ENCODE measurements at places on chromosomes 3 and 15. TPM values are rescaled to one million over a fixed set of nuclear protein-coding genes. Genes with fewer than 3 reads are reported as not detected.

USP13 gene
- 0.81 TPM for polyA plus RNA-seq

- no peaks in the 10 kb centered on the region for H3K36me3 ChIP-seq
- DNase-seq = no peak
- no peak overlapping the region for H3K4me3 ChIP-seq
- H3K4me1 ChIP-seq = no peaks in the 10 kb centered on the region
- no peak overlapping the region for H3K27ac ChIP-seq
- no peaks in the 10 kb centered on the region for H3K27me3 ChIP-seq
These were observed 166.9 kb downstream of the SUCNR1 start for GRCh38 chr3:152040319-152040718.

GRCh38 chr3:58308728-58309127, 2.4 kb downstream of the HTD2 start:
- DNase-seq = no peak
- peaks cover 13% of the 10 kb centered on the region for H3K4me1 ChIP-seq
- H3K27ac ChIP-seq = no peak overlapping the region
- peaks cover 34% of the 10 kb centered on the region for H3K36me3 ChIP-seq
- H3K27me3 ChIP-seq = no peaks in the 10 kb centered on the region

GRCh38 chr3:184626923-184627322, 65.3 kb downstream of the EPHB3 start:
- H3K27me3 ChIP-seq = no peaks in the 10 kb centered on the region
- no peak for DNase-seq
- no peaks in the 10 kb centered on the region for H3K4me1 ChIP-seq
- H3K4me3 ChIP-seq = no peak overlapping the region
- no peaks in the 10 kb centered on the region for H3K36me3 ChIP-seq
- H3K27ac ChIP-seq = no peak overlapping the region

GRCh38 chr3:30666572-30667279, 60.3 kb downstream of the TGFBR2 start:
- peaks cover 11% of the 10 kb centered on the region for H3K4me1 ChIP-seq
- no peak overlapping the region for H3K27ac ChIP-seq
- peaks cover 7% of the 10 kb centered on the region for H3K36me3 ChIP-seq
- DNase-seq = no peak
- H3K27me3 ChIP-seq = no peaks in the 10 kb centered on the region

NR1I2 gene
- 105 TPM for polyA plus RNA-seq

DNA sequence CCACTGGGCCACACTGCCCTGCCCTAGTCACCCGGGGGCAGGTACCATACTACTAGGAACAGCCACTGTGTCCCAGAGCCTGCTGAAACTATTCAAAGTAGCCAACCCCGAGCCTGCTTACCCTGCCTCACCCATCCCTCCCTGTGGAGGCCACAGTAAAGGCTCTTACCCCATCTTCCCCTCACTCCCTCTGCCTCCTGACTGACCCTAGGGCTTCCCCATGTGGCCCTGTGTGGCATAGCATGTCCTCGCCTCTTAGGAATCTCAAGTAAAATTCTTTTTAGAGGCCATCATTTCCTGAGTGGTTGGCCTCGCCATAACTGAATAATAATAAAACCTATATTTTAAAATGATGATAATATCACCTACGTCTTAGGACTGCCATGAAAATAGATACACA, 112.2 kb upstream of the SLC6A11 start:
- no peaks in the 10 kb centered on the region for H3K4me1 ChIP-seq
- H3K27me3 ChIP-seq = peaks cover 40% of the 10 kb centered on the region
- DNase-seq = no peak

TRH gene
- 0.04 TPM for polyA plus RNA-seq

- DNase-seq = no peak
- H3K4me1 ChIP-seq = peaks cover 23% of the 10 kb centered on the region
- H3K27ac ChIP-seq = peak overlapping the region; percentile 46
- H3K4me3 ChIP-seq = no peak overlapping the region
- peaks cover 19% of the 10 kb centered on the region for H3K36me3 ChIP-seq
These were observed 10.2 kb downstream of the PXYLP1 start for GRCh38 chr3:141241616-141242376.

HESX1 gene
- polyA plus RNA-seq = 1.3 TPM

GRCh38 chr15:50471072-50471471, 46.9 kb downstream of the USP8 start:
- H3K36me3 ChIP-seq = peaks cover 10% of the 10 kb centered on the region
- H3K27me3 ChIP-seq = no peaks in the 10 kb centered on the region
- DNase-seq = no peak
- H3K4me3 ChIP-seq = no peak overlapping the region
- no peak overlapping the region for H3K27ac ChIP-seq

GRAMD2A gene
- polyA plus RNA-seq = 0.67 TPM

- no peak overlapping the region for H3K4me3 ChIP-seq
- H3K27ac ChIP-seq = no peak overlapping the region
- H3K4me1 ChIP-seq = no peaks in the 10 kb centered on the region
- no peaks in the 10 kb centered on the region for H3K36me3 ChIP-seq
These were observed 70.1 kb downstream of the ST8SIA2 start for GRCh38 chr15:92463826-92464225.

- H3K36me3 ChIP-seq = no peaks in the 10 kb centered on the region
- no peak overlapping the region for H3K4me3 ChIP-seq
- DNase-seq = no peak
- no peaks in the 10 kb centered on the region for H3K4me1 ChIP-seq
These were observed 180.7 kb upstream of the GRM7 start for GRCh38 chr3:6680119-6680806.

DNA sequence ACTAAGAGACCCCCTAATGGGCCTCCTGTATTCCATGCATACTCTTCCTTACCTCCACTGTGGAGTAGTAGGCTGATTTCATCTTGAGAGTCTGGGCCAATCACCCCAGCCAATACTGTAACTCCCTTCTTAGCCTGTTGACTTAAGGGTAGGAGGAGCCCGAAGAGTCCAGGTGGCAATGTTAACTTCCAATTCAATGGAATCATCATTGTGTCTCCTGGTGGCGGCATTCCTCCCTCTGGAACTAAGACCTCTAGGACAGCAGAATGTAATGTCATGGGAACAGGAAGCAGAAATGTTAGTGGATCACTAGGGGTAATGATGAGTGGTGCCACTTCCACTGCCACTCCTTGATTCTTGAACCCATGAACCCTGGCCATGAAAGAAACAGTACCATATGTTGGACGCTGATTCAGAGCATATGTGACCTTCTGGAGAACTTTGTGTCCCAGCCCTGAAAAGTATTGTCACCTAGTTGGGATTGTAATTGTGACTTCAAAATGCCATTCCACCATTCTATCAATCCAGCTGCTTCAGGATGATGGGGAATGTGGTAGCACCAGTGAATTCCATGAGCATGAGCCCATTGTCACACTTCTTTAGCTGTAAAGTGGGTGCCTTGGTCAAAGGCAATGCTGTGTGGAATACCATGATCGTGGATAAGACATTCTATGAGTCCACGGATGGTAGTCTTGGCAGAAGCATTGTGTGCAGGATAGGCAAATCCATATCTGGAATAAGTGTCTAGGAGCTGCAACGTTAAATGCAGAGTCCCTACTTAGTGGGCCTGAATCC, 24.9 kb downstream of the NAALADL2 start:
- H3K27ac ChIP-seq = no peak overlapping the region
- H3K36me3 ChIP-seq = no peaks in the 10 kb centered on the region
- H3K4me3 ChIP-seq = no peak overlapping the region
- DNase-seq = no peak
- no peaks in the 10 kb centered on the region for H3K4me1 ChIP-seq
- H3K27me3 ChIP-seq = no peaks in the 10 kb centered on the region
